Diencephalon (tissue), 1 donor: ENCODE measurements at places on chromosomes 5 and 9. TPM values are rescaled to one million over a fixed set of nuclear protein-coding genes. Genes with fewer than 3 reads are reported as not detected.

The ALDH1A1 gene
- total RNA-seq = 20.8 TPM

The ZNF474 gene
- total RNA-seq = 9.7 TPM

The GCNT1 gene
- 3.9 TPM for total RNA-seq

The TMOD1 gene
- total RNA-seq = 5.5 TPM

The ECSCR gene
- total RNA-seq = 11.3 TPM

The SPACA9 gene
- total RNA-seq = 5.1 TPM

The ANXA2R gene
- 1.6 TPM for total RNA-seq

The ISL1 gene
- total RNA-seq = 20.3 TPM

The LCN9 gene
- total RNA-seq = not detected

The CA9 gene
- total RNA-seq = 1.2 TPM

The C8G gene
- total RNA-seq = not detected

The SPINK4 gene
- total RNA-seq = not detected

The FAM78A gene
- total RNA-seq = 2.5 TPM

The SVEP1 gene
- 4.4 TPM for total RNA-seq

The PDE6A gene
- total RNA-seq = not detected

The C9orf50 gene
- total RNA-seq = 0.23 TPM

The MYMK gene
- total RNA-seq = not detected

The PCDHGB4 gene
- 14.8 TPM for total RNA-seq

The KIF4B gene
- 0.46 TPM for total RNA-seq

The FGF10 gene
- 8.3 TPM for total RNA-seq

The TNFAIP8 gene
- 4.8 TPM for total RNA-seq

The ZFR gene
- total RNA-seq = 148 TPM

The LEAP2 gene
- 1.2 TPM for total RNA-seq

The ZNF462 gene
- 89.7 TPM for total RNA-seq

The STARD4 gene
- total RNA-seq = 59.3 TPM

The ACSL6 gene
- total RNA-seq = 59.5 TPM

The CARD6 gene
- total RNA-seq = 1.4 TPM

The CDX1 gene
- not detected for total RNA-seq

The PSMB7 gene
- total RNA-seq = 172 TPM

The HCN1 gene
- total RNA-seq = 13.4 TPM

The KCTD16 gene
- total RNA-seq = 51.0 TPM

The BOD1 gene
- 46.8 TPM for total RNA-seq

The PHF24 gene
- 45.2 TPM for total RNA-seq

The CDH9 gene
- total RNA-seq = 57.4 TPM

The CCDC192 gene
- total RNA-seq = not detected

The CCL27 gene
- total RNA-seq = 0.69 TPM

The MEIKIN gene
- 0.46 TPM for total RNA-seq

The ELAVL2 gene
- 351 TPM for total RNA-seq

The ATP6V1G1 gene
- total RNA-seq = 100 TPM

The BRD8 gene
- 47.3 TPM for total RNA-seq

The SAP30L gene
- total RNA-seq = 19.4 TPM

The NR6A1 gene
- 2.5 TPM for total RNA-seq

The STKLD1 gene
- total RNA-seq = 3.0 TPM

The SMIM32 gene
- total RNA-seq = 1.4 TPM

The IL3 gene
- total RNA-seq = not detected
